Muscle of arm (tissue), 14 donors: ENCODE measurements at places on chromosomes 13 and 19.

DNA sequence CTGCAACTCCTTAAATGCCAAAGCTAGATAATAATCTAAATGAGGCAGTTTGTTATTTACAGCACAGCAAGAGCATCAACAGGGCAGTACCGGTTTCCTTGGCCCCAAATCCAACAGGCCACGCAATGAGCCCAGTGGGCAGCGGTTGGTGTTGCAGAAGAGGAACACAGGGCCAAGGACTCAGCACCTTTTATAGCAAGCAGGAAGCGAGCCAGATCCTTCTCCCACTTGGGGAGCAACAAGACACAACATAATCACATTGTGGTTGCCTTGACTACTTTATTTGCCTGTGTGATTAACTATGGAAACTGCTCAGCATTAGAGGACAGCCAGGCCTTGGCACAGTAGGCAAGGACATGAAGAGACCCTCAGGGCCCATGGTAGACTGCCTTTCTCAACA lies 67.1 kb upstream of the HTR2A start:
- no peak for DNase-seq

DNA sequence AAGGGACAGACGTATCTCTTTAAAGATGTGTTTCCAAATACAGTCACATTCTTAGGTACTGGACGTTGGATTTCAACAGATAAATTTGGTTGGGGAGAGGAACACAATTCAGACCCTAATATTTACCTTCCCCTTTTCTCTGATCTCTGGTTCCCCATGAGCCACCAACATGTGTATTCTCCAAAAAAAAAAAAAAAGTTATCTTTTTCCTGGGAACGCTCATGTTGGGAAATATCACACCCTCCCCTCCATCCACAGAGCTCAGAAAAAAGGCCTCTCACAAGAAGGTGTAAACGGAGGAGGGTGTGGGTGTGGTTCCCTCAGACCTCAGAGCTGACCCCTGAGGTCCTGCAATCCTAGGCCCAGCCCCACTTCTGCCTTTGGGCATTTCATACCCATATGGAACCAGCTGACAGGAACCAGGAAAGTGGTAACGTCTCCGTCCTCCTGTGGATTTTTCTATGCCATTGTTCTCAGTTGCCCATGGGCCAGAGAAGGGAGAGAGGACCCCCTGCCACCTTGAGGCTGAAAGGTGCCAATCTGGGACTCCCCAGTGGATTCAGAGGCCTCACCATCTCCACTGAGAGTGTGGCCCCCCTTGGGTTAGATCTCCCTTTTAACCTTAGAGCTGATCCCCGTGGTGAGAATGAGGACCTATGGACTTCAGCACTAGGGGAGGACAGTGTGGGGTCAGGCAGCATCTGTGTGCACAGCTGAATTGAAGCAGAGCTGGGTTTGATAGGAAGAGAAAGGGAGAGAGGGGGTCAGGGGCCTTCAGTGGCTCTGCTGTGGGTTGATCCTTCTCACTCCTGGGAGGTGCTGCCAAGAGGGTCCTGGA lies 8.4 kb upstream of the SIGLEC12 start:
- no peak for DNase-seq

DNA sequence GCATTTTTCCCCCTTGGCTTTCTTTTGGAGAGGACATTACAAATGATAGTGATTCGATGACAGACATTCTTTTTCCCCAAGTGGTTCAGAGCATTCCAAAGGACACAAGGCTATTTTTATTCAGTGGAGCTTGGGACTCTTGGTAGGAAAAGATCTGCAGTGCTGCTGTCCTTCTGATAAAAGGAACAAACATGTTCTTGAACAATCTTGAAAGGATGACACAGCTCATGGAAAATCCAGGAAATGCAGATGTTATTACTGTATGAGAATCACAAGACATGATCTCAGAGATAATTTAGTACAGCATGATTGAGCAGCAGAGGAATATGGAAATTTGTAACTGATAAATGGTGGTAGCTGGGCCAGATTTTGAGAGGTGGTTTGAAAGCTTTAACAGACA lies 96.2 kb upstream of the RFC3 start:
- DNase-seq = peak; percentile 61

- peak; percentile 46 for DNase-seq
Measured at GRCh38 chr13:48595431-48596429, 58.0 kb upstream of the CYSLTR2 start.

- DNase-seq = no peak
Measured at GRCh38 chr19:13553880-13554400, 47.7 kb upstream of the CACNA1A start.

DNA sequence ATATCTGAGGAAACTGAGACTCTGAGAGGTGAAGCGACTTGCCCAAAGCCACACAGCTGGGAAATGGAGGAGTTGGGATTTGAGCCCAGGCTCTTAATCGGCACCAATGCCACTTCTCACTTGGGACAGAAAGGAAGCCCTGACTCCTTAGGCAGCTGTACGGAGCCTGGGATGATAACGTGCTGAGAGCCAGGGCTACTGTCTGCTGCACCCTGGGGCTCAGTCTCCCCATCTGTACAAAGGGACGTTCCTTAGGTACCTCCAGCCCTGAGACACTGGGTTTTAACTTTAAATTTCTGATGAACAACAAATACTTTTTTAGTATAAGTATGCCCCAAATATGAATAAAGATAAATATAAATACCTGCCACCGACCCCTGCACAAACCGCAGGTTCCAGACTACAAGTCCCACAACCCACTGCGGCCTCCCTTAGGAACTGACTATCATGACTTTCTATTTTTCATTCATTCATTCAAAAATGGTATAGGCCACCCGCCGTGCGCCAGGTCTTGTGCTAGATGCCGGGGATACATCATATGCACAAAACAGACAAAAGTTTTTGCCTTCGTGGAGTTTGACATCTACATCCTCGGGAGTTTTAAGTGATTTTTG lies 776 bp upstream of the NCLN start:
- no peak for DNase-seq

DNA sequence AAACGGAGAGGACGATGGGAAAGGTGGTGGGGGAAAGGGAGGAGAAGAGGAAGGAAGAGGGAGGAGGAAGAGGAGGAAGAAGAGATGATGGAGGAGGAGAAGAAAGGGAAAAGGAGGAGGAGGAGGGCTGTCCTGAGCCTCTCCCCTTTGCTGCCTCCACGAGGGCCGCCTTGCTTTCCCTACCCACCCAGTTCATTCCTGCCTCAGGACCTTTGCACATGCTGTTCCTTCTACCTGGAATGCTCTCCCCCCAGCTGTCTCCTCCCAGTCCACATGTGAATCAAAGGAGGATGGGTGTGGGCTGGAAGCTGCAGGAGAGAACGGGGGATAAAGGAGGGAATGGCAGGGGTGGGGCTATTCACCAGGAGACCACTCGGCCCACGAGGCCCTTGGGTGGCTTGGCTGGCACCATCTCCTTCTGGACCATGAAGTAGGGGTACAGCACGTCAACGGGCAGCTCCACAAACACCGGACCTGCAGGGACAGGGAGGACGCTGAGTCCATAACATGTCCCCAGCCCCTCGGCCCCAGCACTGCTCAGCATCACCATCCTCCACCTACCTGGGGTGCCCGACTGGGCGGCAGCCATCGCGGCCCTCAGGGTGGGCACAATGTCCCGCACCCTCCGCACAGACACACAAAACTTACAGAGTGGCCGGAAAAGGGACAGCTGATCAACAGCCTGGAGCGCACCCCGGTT lies 15.3 kb downstream of the SYDE1 start:
- no peak for DNase-seq

GRCh38 chr13:52892925-52893324 lies 44.5 kb upstream of the PCDH8 start:
- DNase-seq = no peak

GRCh38 chr13:92488249-92488852 lies 738.3 kb upstream of the GPC6 start:
- no peak for DNase-seq

GRCh38 chr13:38255600-38255999 lies 94.1 kb upstream of the UFM1 start:
- no peak for DNase-seq

GRCh38 chr19:30784850-30785457 lies 412.8 kb downstream of the ZNF536 start:
- DNase-seq = no peak

DNA sequence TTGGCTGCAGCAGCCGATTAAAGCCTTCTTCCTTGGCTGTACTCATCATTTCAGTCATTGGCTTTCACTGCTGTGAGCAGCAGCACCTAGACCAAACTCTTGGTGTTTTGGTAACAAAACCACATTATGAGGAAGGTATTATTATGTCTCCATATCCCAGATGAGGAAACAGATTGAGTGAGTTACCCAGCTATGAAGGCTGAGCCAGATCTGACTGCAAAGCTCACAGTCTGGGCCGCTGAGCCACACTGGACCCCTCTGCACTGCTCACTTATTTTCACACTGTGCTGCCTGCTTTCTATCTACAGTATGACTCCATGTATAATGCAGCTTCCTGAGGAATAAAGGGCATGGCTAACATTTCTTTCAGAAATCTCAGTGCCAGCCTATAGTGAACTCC lies 24.5 kb downstream of the CRYL1 start:
- DNase-seq = no peak

GRCh38 chr19:18176367-18177310 lies 3.0 kb downstream of the IFI30 start:
- no peak for DNase-seq

DNA sequence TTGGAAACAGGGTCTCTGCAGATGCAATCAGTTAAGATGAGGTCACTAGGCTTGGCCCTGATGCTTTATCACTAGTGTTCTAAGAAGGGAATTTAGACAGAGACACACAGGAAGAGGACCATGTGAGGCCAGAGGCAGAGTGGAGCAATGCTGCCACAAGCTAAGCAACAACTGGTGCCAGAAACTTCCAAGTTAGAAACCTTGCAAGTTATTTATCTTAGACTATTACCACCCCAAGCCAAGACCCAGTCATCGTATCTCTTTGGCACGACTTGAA lies 81.1 kb downstream of the DOCK9 start:
- DNase-seq = no peak

DNA sequence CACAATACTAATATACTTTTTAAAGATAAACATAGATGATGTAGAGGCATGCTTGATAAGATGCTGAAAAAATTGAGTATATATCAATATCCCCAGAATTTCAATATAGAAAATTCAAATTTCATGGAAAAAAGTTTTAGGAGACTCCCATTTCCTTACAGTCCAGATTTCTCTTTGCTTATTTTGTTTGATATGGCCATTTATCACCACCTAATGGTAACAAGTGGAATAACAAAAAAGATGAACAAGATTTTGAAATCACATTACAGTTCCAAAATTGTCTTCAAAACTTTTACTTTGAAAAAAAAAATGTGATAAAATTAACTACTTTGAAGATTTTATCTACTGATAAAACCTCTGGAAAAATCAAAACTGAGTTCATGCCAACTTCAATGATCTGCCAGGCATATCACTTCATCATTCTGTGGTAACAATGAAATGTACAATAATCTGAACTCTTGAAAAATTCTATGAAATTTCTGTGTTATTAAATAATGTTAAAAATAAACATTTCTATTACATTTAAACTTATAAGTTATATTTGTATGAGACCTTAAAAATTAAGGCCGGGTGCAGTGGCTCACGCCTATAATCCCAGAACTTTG lies 17.5 kb downstream of the MIPEP start:
- DNase-seq = no peak

GRCh38 chr13:32883474-32883873 lies 132.7 kb upstream of the KL start:
- peak; percentile 37 for DNase-seq

DNA sequence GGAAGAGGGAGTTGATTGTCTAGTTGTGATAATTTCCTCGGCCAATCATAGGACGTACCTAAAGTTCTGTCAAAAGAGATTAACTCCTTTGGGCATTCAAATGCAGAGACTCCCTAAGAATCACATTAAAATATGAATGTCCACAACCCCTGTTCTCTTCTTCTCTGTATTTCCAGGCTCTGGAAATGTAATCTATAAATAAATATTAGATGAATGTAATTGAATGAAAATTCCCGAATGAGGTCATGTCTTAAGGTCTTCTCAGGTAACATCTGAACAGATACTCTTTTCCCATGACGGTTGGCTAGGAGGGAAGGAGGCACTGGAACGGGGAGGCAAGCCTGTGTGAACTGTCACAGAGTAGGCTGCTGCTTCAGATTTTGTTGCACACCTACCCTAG lies 145.2 kb downstream of the OXGR1 start:
- DNase-seq = no peak

DNA sequence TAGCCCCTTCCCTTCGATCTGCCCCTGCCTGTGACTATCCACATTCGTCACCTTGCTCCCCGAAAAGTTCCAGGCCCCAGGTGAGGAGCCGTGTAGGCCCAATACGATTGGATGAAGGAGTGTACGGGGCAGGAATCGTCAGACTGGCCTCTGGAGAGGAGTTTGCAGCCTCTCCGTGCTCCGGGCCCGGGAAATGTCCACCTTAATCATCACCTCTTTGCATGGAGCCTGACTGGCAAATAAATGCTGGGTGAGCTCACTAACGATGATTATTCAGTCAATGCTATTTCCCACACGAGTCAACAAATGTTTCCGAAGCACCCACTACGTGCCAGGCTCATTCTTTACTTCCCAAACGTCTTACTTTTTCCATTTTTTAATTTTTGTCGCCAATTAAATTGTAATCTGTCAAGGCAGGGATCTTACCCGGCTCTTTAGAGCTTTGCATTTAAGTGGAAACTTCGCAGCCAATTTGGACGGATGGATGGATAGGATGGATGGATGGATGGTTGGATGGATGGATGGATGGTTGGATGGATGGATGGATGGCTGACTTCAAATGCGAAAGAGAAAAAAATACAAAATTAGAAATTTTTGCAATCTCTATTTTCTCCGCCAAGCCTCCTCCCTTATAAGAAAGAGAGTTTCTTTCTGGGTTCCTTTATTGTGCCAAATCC lies 45.8 kb downstream of the TGDS start:
- DNase-seq = no peak

DNA sequence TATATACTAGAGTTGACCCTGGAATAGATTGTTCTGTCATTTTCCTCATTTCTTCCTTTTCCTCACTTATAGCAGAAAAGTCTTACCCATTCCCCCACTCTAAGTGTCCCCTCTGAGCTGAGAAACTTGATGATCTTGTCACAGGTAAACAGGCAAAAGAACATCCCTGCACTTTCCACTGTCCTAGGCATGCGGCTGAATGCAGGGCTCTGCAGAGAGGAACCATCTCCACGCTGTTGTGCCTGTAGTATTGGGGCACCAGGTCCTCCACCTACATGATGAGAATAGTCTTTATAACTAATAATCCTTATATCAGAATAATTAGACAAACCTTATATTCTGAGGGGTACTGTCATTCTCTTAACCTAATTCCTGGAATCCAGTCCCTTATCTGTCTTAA lies 211.3 kb downstream of the RBM26 start:
- no peak for DNase-seq

DNA sequence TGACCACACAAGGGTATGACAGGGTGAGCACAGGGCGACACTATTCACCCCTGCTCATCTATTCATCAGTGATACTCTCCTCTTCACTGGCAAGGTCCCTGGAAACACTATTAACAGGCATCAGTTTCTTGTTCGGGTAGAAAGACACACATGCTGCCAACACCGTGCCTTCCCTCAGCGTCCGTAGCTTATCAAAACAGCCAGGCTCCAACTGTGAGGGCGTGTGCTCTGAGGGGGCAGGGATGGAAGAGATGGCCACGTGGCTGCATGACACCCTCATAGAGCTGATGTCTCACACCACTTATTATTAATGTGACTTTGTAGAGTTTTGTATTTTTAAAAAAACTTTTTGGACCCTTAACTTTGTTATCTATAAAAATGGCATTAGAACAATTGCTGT lies 160.3 kb downstream of the ITGBL1 start:
- DNase-seq = no peak
